Hepatic stellate cell (primary cell): ENCODE measurements at places on chromosomes 3 and 15.

- DNase-seq: no peak
These were observed 61.1 kb downstream of the CPNE4 start for GRCh38 chr3:131973731-131974130.

- no peak for DNase-seq
These were observed 181.5 kb upstream of the TOPAZ1 start for GRCh38 chr3:44060164-44060563.

DNA sequence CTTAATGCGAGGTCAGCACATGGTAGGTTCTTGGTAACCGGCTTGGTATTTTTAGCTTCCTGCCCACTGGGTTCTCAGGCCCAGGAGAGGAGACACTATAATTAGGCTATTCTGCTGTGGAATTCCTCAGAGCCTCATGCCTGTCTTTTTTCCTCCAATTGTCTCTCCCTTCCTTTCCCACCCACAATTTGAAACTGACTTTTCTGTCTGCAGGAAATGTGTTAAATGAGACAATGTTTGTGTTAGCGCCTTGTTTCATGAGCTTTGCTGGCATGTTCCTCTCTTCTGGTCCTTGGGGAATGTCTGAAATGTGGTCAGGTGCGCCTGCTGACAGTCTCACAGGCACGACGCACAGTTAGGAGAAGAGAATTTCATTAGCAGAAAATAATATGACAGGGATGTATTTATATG is 223.6 kb upstream of the CTNNB1 start:
- DNase-seq: no peak

DNA sequence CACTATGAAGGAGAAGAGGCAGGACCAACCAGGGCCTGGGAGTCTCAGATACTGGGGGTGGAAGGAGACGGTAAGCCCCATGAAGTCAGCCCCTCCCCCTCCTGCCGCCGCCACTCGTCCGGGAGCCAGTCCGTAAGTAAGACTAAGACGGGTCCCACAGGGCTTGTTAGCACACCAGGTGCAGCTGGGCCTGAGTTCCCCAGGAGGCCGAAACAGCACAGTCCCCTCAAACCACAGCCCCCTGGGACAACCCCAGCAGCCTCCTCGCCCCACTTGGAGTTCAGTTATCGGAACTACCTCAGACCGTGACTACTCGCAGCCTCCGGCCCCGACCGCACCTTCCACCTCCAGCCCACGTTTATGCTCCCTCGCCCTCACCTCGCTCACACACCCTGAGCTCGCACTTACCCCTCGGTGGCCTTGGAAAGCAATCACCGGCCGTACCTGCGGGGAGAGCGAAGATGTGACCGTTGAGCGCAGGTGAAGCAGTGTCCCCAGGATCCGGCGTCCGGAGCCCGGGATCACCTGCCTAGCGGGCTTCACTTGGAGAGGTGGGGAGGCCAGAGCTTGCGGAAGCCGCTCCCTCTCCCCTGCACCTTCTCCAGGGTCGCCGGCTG is 557 bp downstream of the ELL3 start:
- no peak for DNase-seq

- no peak for DNase-seq
These were observed 114.6 kb upstream of the TSC22D2 start for GRCh38 chr3:150293401-150294001.

GRCh38 chr15:65888981-65889380 is 19.7 kb downstream of the RAB11A start:
- DNase-seq: no peak

- no peak for DNase-seq
These were observed 11.8 kb downstream of the ALDH1A3 start for GRCh38 chr15:100891307-100892012.

GRCh38 chr3:110903771-110904519 is 167.7 kb upstream of the NECTIN3 start:
- no peak for DNase-seq

DNA sequence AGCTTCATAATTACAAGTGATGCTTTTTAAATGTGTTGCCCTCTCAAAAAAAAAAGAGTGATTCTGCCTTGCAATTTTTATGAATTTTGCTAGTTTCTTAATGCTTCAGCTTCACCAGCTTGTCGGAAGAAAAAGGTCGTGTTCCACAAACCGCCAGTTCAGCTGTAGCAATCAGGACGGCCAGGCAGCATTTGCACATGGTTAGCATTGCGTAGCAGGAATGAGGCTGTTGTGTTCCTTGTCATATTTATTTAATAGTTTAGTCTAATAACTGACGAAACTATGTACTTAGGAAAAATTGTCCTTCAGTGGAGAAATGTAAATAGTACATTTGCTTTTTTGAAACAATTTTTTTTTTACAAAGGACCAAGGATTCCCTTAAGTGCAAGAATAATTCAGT is 64.9 kb upstream of the SELENOK start:
- no peak for DNase-seq

DNA sequence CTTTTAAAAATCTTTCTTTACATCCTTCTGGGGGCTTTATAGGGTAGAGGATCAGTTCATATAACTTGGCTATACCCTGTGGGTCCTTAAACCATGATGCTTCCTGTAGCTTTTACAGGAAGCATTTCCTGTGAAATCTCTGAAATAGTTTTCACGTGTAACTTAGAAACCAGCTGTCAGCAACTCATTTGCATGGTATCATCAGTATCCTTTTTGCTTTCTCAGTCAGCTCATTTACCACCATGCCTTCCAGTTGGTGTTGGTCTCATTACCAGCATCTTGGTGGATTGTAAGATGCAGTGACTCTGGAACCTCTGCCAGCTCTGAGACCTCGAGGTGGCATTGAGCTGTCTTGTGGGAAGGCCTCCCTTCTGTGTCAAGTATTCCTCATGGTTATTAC is 96.7 kb upstream of the MYZAP start:
- no peak for DNase-seq

DNA sequence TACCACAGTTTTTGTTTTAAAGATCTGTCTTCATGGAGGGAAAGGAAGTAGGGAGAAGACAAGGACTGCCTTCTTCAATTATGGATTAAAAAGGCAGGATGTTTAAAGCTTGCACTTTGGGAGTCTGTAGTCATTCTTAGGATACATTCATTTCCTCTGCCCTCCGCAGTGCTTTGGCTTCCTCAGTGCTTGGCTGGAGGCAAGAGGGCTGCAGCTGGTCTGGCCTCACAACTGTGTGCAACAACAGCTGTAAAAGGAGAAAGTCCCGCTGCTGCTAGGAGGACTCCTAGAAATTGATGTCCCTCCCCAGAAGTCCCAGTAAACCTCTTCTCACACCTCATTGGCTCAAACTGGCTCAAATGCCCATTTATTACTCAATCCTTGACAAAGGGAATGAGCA is 54.4 kb upstream of the PPP2R3A start:
- DNase-seq: no peak

- no peak for DNase-seq
These were observed 439.1 kb downstream of the SHQ1 start for GRCh38 chr3:72408983-72409779.

GRCh38 chr15:57611123-57611522 is 19.4 kb downstream of the MYZAP start:
- DNase-seq: no peak

GRCh38 chr3:157160658-157161424 is 894 bp upstream of the CCNL1 start:
- peak; percentile 82 for DNase-seq

DNA sequence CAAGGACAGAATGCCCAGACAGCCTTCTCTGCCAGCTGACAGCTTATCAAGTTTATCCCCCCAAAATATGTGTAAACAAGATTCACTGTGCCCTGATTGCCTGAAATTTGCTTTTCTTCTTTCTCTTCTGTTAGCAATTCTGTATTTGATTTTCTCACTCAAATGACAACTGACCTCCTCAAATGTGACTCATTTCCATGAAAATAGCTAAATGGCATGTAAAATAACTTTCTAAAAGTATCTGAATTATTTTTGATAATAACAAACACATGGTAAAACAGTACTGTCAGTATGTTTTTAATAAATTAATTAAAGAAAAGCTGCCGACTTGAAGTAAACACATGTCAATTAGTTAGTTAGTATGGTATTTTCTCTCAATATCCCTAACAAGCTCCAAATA is 202.3 kb upstream of the STAC start:
- DNase-seq: no peak
